ENCODE measurements at places on chromosomes 11 and 22.

GRCh38 chr11:56848141-56848809 is 99.8 kb upstream of the OR9G4 start:
- DNase-seq, result no peak

DNA sequence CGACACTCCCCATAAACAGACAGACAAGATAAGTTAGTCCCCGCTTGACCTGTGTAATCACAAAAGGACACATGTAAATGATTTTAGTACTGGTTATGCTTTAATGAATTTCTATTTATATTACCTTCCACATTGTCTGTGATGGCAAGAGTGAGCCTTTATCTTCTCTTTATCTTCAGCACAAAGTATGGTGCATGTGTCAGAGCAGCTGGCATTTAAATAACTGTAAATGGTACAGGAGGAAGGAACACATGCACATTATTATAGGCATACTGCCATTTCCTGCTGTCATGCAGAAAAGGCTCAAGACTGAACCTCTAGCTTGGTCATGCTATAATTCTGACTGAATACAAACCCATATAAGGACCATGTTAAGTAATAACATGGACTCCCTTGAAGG is 1342.7 kb upstream of the TENM4 start:
- DNase-seq, result no peak

DNA sequence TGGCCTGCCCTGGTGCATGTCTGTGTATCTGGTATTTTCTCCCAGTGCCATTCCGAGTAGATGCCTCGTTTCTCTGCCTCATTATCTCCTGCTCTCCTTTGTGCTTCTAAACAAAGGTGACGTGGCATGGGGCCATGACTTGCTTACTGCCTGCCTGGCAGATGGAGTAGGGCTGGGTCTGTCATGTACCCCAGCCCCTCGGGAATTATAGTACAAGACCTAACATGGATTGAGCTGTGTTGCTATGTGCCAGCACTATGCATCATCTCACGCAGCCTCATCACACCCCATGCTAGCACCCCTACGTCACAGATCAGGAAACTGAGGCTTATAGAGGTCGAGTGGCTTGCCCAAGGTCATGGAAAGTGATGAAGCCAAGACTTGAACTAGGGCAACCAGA is 88.1 kb downstream of the GALNT18 start:
- no peak for DNase-seq

GRCh38 chr22:23833911-23834317 is 4.9 kb downstream of the DERL3 start:
- DNase-seq, result no peak

DNA sequence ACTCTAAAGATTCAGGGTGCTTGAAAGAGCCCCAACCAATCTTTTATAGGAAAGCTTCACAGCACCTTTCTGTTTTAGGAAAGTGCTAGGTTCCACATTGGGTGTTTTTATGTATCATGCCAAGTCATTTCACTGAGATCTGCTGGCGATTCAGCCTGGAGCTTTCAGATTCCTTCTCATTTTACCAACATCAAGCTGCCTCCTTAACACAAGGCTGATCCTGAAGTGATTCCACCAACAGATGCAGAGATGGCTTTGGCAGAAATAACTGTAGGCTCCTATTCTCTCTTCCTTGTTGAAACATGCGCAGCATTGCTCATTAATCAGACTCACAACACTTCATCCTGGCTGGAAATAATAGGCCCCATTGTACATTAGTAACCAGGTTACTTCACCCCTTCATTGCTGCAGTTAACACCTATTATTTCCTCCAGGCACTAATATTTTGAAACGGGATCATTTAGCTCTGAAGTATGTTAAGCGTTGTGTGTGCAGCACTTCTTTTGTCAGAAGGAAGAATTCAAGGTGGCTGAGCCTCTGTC is 89.0 kb downstream of the OPCML start:
- DNase-seq, result no peak

DNA sequence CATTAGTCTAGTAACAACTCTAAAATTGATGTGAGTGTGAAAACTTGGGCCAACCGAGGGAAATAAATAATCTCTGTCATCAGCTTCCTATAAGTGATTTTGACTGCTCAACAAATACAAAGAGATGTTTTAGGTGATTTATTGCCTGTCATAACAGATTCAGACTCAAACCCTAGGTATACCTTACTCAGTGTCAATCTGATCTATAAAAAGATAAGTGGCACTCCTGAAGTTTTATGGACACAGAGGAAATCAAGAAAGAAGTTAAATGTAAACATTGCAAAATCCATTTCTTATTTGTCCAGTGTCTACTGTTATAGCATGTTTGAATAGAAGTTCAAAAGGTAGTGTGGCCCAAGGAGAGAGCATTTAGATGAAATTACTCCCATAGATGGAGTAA is 30.4 kb upstream of the TYR start:
- no peak for DNase-seq

DNA sequence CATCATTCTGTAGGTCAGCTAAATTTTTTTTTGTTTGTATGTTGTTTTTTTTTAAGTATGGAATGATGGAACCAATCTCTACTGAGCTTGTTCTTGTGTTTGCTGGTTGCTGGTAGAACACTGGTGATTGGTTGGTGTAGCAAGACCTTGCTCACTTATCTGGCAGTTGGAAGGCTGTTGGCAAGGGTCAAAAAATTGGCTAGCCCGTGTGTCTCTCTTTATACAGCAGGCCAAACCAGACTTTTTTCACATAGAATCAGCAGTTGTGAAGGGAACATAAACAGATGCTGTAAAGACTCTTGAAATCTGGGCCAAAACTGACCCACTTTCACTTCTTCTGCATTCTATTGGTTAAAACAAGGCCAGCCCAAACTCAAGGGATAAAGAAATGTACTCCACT is 2026.5 kb downstream of the LRRC4C start:
- DNase-seq, result no peak

DNA sequence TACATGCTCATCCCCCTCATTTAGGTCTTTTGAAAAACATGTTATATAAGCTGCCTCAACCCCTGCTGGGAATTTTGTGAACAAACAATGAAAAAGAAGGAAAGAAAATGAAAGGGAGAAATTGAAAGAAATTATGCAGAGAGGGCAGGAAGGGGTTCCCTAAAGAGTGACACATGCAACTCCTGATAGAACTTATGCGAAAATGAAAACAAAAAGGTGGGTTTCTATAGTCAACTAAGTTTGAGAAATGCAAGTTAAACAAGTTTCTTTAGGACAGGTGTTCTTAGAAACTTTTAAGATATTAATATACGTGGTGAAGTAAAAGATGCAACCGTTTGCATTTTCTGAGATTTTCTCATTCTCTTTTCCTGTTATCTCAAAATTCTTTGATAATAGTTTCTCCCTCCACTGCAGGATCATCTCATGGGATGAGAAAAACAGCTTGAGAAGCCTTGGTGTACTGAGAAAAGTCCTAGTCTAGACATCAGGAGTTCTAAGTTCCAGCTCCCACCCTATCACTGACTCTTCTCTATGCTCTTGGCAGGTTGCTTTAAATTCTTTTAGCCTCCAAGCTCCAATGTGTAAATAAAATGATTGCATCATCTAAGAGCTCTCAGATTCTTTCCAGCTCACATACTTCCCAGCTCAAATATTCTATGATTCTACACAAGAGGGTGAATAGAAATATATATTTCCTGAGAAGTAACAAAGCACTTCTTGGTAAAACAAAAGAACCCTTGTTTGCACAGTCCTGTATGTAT is 109.2 kb downstream of the FAM76B start:
- no peak for DNase-seq
